PC-9 (cell line): ENCODE measurements at places on chromosomes 3 and 15. TPM values are rescaled to one million over a fixed set of nuclear protein-coding genes. Genes with fewer than 3 reads are reported as not detected.
A peak's percentile ranks its signal among the peaks of the same experiment; 100 is the strongest.

- no peak for DNase-seq
- H3K36me3 ChIP-seq = no peaks in the 10 kb centered on the region
- H3K27me3 ChIP-seq = no peaks in the 10 kb centered on the region
- H3K27ac ChIP-seq = no peak overlapping the region
Measured at GRCh38 chr15:48653913-48654670, 8.6 kb upstream of the FBN1 start.

DNA sequence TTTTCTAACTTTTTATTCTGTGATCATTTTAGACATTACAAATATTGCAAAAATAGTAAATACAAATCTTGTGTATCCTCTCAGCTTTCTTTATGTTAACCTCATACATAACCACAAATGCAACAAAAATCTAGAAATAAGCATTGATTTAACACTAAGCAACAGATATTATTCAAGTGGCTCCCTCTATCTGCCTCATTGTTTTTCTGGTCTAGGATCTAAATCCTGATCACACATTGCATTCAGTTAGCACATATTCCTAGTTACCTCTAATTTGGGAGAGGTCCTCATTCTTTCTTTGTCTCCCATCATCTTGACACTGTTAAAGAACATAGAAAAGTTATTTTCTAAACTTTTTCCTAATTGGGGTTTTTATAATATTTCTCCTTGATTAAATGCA lies 1126.0 kb downstream of the ROBO2 start:
- H3K27me3 ChIP-seq = no peaks in the 10 kb centered on the region
- H3K4me3 ChIP-seq = no peak overlapping the region
- H3K27ac ChIP-seq = no peak overlapping the region
- no peaks in the 10 kb centered on the region for H3K36me3 ChIP-seq
- no peak for DNase-seq
- no peaks in the 10 kb centered on the region for H3K4me1 ChIP-seq

GRCh38 chr3:10333349-10333650 lies 12.4 kb upstream of the SEC13 start:
- peaks cover 90% of the 10 kb centered on the region for H3K27me3 ChIP-seq
- H3K27ac ChIP-seq = no peak overlapping the region
- no peaks in the 10 kb centered on the region for H3K4me1 ChIP-seq
- no peak for DNase-seq

DNA sequence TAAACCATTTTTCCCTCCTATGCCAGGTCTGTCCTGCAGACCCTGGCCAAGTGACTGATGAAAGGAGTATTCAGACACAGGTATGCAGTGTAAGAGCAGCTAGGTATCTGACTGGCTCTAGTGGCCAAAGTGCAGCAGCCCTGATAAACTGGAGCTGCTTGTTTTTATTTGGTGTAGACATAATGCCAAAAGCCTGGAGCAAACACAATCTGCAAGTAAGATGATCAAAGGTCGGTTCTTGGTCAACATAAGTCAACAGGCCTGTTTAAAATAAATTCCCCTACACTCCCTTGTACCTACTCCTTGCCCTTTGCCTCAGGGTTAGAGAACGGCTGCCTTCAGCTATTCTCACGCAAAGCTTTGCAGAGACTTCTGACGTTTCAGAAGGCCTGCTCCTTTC lies 1003.1 kb downstream of the ZPLD1 start:
- no peaks in the 10 kb centered on the region for H3K27me3 ChIP-seq
- no peak overlapping the region for H3K4me3 ChIP-seq
- no peak for DNase-seq
- no peaks in the 10 kb centered on the region for H3K4me1 ChIP-seq

DNA sequence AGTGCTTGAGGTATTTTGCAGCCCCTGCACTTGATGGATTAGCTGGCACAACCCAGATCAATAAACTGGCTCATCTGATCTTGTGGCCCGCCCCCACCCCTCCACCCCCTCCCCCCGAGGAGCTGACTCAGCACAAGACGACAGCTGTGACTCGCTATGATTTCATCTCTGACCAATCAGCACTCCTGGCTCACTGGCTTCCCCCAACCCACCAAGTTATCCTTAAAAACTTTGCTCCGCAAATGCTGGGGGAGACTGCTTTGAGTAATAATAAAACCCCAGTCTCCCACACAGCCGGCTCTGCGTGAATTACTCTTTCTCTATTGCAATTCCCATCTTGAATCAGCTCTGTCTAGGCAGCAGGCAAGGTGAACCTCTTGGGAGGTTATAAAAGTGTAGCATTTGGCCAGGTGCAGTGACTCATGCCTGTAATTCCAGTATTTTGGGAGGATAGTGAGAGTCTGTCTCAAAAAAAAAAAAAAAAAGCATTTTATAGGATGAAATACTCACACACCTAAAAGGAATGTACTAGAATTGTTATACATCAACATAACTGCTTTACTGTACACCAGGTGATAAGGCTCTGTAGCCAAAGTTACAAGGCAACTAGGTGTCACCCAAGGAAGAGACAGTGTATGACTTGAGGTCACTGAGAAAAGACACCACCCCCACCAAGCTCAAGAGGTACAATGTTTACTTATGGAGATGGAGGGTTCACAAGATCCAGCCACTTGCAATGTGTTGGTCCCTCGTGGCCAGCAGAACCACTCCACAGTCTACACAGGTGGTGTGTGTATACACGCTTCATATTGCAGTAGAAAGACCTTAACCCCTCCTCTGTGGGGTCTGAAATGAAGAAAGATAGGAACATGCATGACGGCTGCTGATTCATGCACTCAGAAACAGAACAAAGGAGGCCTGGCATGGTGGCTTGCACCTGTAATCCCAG lies 8.6 kb downstream of the ZNF445 start:
- H3K27ac ChIP-seq = peak overlapping the region; percentile 37
- peaks cover 21% of the 10 kb centered on the region for H3K4me1 ChIP-seq
- H3K4me3 ChIP-seq = no peak overlapping the region
- 0 out of 2 replicates have a peak, but pooled peaks cover 6% of the 10 kb centered on the region for H3K36me3 ChIP-seq
- H3K27me3 ChIP-seq = no peaks in the 10 kb centered on the region

- no peaks in the 10 kb centered on the region for H3K27me3 ChIP-seq
- no peak overlapping the region for H3K4me3 ChIP-seq
- no peaks in the 10 kb centered on the region for H3K4me1 ChIP-seq
- H3K36me3 ChIP-seq = no peaks in the 10 kb centered on the region
Measured at GRCh38 chr3:112382543-112383160, 49.7 kb downstream of the CD200 start.

- peaks cover 46% of the 10 kb centered on the region for H3K36me3 ChIP-seq
- H3K4me3 ChIP-seq = no peak overlapping the region
- H3K27me3 ChIP-seq = no peaks in the 10 kb centered on the region
- DNase-seq = no peak
- no peak overlapping the region for H3K27ac ChIP-seq
- H3K4me1 ChIP-seq = peaks cover 15% of the 10 kb centered on the region
Measured at GRCh38 chr3:149162007-149162406, 32.6 kb downstream of the HPS3 start.

DNA sequence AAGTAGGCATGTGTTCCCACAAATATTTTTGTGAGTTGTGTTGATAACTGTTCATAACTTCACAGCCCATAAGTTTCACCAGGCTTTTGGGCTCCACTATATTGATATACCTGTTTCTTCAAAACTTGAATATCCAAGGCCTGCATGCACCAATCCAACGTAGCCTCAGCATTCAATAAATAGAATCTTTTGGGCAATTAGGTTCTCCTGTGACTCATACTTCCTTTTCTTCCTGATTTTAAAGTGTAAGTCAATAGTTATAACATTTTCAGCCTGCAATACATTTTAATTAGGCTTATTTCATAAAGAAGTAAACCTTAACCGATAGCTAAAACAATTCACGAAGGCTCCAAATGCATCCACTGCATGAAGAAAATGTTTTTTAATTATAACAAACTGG lies 97.8 kb upstream of the SPRED1 start:
- no peaks in the 10 kb centered on the region for H3K36me3 ChIP-seq
- H3K4me3 ChIP-seq = no peak overlapping the region
- no peak overlapping the region for H3K27ac ChIP-seq
- no peaks in the 10 kb centered on the region for H3K4me1 ChIP-seq
- no peaks in the 10 kb centered on the region for H3K27me3 ChIP-seq

DNA sequence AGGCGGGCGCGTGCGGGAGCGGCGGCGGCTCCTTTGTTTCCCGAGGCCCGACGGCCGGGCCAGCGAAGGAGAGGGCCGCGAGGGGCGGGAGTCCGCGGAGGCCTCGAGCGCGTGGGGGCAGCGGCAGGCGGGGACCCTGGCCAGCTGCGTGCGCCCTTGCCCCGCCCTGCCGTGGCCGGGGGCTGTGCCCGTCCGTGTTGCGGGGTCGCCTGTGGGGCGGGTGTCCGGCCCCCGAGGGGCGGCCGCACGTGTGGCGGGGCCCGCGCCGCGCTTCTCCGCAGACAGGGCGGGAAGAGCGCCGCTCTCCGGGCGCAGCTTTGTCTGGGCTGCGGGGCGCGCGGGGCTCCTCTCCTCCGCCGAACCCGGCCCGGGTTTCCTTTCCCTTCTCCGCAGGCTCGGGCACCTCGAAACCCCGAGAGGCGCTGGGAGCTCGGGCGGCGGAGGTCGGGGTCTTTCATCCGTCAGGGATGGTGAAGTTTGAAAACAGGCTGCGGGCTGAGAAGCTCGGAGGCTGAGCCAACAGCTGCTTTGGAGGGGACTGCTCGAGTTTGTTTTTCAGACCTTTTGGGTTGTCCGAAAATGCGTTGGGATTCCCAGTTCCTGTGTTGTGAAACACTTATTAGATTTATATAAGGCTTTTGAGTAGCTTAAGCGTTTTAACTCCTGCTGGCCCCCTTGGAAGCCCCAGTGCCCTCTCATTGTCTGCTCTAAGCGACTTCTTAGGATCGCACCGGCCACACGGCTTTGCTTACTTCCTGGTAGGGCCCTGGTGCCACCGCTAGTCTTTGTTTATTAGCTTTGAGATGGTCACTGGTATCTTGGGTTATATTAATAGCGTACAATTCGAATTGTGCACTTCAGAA lies 817 bp downstream of the USP3 start:
- H3K27me3 ChIP-seq = no peaks in the 10 kb centered on the region
- peak overlapping the region; percentile 86 for H3K4me3 ChIP-seq
- peaks cover 73% of the 10 kb centered on the region for H3K4me1 ChIP-seq

- H3K27me3 ChIP-seq = no peaks in the 10 kb centered on the region
- H3K36me3 ChIP-seq = no peaks in the 10 kb centered on the region
- no peaks in the 10 kb centered on the region for H3K4me1 ChIP-seq
- H3K4me3 ChIP-seq = no peak overlapping the region
Measured at GRCh38 chr3:192843119-192843518, 74.5 kb downstream of the MB21D2 start.

DNA sequence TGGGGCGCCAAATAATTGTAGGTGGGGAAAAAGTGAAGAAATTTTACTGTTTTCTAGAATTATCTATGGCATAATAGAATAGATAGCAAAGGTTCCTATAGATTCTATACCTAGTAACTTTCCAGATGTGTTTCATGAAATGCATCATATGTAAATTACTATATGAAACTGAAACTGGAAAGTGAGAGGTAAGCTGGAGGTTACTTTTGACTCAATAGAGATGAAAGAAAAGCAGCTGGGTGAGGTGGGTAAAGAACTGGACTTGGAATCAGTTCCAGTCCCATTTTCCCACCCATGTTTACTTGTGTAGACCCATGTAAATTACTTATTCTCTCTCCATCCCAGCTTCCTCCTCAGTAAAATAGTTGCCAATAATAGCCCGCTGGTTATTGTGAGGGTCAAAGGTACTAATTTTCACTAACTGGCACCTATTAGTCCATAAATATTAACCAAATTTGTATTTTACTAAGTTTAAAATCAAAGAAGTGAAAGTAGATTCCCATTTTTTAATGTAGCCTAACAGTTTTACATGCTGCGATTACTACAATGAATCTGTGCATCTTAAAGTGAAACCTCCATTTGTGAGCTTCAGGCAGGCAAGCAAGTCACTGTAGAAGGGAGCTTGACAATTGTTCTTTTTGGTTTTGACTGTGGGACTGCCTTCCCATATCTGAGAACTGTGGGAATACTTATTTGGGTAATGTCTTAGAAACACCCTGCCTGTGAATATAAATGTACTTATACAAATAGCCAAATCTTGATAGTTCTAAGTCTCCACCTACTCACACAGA lies 312.1 kb downstream of the SLC9A9 start:
- no peak overlapping the region for H3K27ac ChIP-seq
- no peaks in the 10 kb centered on the region for H3K36me3 ChIP-seq
- H3K4me3 ChIP-seq = no peak overlapping the region
- no peak for DNase-seq
- no peaks in the 10 kb centered on the region for H3K27me3 ChIP-seq
- H3K4me1 ChIP-seq = no peaks in the 10 kb centered on the region

GRCh38 chr3:94912656-94913055 lies 849.8 kb downstream of the NSUN3 start:
- H3K4me3 ChIP-seq = no peak overlapping the region
- no peaks in the 10 kb centered on the region for H3K4me1 ChIP-seq
- no peaks in the 10 kb centered on the region for H3K27me3 ChIP-seq
- H3K27ac ChIP-seq = no peak overlapping the region

- H3K4me1 ChIP-seq = no peaks in the 10 kb centered on the region
- H3K27me3 ChIP-seq = no peaks in the 10 kb centered on the region
- no peak overlapping the region for H3K4me3 ChIP-seq
- DNase-seq = no peak
- no peaks in the 10 kb centered on the region for H3K36me3 ChIP-seq
- no peak overlapping the region for H3K27ac ChIP-seq
Measured at GRCh38 chr15:70936326-70936725, 43.7 kb downstream of the LRRC49 start.

DNA sequence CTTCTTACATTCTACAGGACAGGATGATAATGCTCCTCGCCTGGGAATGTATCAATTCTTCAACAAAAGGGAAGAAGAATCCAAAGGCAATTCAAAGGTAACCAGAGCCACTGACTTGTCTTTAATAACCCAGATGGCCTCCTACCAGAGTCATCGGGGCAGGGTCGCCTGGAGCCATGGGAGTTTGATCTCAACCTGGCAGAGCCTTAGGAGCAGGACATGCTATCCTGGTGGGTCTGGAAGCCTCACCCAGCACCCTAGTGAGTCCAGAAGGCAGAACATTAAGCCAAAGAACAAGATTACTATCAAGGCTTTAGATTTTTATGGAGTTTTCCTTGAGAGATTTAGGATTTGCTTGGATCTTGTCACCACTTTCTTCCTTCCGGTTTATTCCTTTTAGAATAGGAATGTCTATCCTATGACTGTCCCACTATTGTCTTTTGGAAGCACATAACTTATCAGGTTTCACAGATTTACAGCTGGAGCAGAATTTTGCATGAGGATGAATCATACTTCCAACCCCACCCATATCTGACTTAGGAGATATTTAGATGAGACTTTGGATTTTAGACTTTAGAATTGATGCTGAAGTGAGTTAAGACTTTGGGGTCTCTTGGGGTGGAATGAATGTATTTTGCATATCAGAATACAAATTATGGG lies 330.3 kb upstream of the GOLIM4 start:
- H3K27ac ChIP-seq = no peak overlapping the region
- H3K4me1 ChIP-seq = peaks cover 12% of the 10 kb centered on the region
- H3K36me3 ChIP-seq = no peaks in the 10 kb centered on the region

- no peaks in the 10 kb centered on the region for H3K36me3 ChIP-seq
- no peak overlapping the region for H3K4me3 ChIP-seq
- DNase-seq = peak; percentile 45
Measured at GRCh38 chr3:77038468-77038929, 1.4 kb upstream of the ROBO2 start.

Gene FILIP1L
- total RNA-seq = 12.0 and 16.8 TPM in 2 replicates

Gene HCN4
- total RNA-seq = not detected in 2 replicates

Gene LRRC2
- total RNA-seq = 0.08 and 0.22 TPM in 2 replicates

Gene PCSK6
- 26.3 and 27.2 TPM in 2 replicates for total RNA-seq

Gene MELTF
- 154 and 202 TPM in 2 replicates for total RNA-seq

Gene PLSCR2
- total RNA-seq = not detected in 2 replicates

Gene SERINC4
- total RNA-seq = 0.46 TPM in 1 of 2 replicates, not detected in the other

Gene BCL2A1
- not detected in 2 replicates for total RNA-seq

Gene CP
- total RNA-seq = 0.28 TPM in 1 of 2 replicates, not detected in the other

Gene PBRM1
- 35.2 and 42.8 TPM in 2 replicates for total RNA-seq

Gene TRPM1
- total RNA-seq = not detected in 2 replicates

Gene SI
- total RNA-seq = not detected in 2 replicates

Gene EPHA6
- 1.2 TPM in 2 replicates for total RNA-seq
